ENCODE measurements at places on chromosomes 6 and 20.

DNA sequence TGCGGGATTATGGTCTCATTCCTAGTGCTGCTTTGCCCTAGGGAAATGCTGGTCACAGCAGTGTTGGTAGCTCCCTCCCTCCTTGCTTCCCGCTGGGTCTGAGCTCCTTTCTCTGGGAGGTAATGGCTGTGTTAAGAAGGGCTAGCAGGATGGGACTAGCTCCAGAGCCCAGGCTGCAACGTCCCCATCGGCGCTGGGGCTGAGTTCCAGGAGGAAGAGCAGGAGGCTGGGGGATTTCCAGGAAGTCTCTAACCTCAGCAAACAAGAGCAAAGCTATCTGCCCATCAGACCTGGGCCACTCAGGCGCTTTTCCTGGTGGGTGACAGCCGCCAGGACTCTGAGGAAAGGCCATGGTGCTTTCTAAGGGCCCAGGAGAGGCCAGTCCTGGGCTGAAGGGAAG lies 174.2 kb downstream of the DLL1 start:
- DNase-seq: no peak

DNA sequence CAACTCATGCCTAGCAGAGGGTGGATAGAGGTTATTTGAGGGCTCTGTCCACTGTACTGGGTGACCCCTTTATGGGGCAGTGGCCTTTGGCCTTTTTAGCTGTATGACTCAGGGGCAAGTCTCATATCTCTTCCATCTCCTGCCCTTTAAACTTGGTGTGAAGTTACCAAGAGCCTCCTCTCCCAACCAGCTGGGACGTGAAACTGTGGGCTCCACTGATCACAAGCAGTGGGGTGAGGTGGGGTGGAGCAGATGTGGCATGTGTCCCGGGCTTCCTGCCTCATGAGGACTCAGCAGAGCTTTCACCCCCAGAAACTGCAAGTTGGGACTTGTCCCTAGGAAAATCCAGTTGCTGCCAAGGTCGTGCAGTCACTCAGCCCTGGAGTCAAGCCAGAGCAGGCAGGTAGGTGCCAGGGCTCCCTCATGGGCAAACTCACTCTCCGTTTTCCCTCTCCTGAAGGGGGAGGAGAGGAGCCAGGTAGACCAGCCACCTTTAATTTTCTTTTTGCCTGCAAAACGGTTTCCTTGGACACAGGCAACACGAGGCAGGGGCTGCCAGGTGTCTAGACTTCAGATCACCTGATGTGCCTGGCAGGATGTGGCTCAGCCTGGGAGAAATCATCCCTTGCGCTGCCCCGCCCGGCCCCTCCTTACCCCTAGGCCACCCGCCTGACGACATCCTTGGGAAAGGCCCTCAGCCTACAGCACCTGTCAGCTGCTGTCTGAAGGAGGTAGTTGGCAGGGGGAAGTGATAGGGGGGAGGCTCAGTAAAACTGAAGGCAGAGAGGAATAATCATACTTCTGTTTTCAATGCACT lies 4.0 kb downstream of the CDKN1A start:
- no peak for DNase-seq

DNA sequence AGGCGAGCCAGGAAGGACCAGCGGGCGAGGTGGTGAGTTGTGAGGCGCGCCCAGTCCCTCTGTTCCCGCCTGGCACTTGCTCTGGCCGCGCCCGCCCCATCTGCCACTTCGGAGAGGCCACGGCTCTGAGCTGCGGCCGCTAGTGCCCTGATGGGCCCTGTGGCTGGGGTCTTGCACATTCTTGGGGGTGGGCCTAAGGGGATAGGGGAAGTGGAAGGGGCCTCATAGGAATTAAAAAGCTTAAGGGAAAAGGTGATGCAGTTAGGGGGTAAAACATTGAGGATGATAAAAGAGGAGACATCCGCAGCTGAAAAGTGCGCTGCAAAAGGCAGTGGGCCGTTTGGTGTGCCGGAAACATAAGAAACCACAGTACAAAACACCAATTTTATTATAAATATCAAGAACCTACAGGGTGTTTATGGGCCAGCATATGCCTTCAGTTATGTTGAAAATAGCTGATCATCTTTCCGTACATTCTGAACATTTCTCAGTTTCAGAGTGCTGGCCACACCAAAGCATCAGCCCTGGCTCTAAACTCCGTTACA lies 1.1 kb upstream of the PSMB8 start:
- DNase-seq: no peak

- no peak for DNase-seq
These were observed 1.0 kb upstream of the YTHDF1 start for GRCh38 chr20:63216849-63217471.

GRCh38 chr20:32971703-32972161 lies 32.5 kb downstream of the SUN5 start:
- DNase-seq: no peak

GRCh38 chr6:90537723-90538258 lies 49.1 kb downstream of the MAP3K7 start:
- peak; percentile 24 for DNase-seq

- no peak for DNase-seq
These were observed 52.4 kb downstream of the RRBP1 start for GRCh38 chr20:17629678-17630089.

DNA sequence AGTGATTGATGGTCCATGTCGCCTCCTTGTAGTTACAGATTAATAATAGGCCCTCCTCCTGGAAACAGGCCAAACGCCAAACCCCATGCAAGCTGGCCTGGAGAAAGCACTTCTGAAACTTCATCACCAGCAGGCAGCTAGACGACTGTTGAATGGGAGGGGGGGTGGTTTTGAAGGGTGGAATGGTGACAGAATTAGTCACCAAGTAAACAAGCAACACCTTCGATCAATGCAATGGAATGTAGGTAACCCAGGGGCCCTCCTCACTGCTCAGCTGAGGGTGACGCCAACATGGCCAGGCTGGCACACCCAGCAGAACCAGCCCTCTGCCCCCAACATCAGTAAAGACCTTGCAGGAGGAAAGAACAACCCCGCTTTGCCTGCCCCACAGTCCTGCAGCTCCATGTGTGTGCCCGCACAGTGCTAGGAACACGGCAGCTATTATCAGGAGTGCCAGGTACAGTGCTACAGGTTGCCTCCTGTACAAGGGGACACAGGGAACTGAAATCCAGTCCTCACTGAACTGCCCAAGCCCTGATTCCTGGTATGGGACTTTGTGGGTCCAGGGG lies 2.7 kb downstream of the BCAS1 start:
- DNase-seq: peak; percentile 59

DNA sequence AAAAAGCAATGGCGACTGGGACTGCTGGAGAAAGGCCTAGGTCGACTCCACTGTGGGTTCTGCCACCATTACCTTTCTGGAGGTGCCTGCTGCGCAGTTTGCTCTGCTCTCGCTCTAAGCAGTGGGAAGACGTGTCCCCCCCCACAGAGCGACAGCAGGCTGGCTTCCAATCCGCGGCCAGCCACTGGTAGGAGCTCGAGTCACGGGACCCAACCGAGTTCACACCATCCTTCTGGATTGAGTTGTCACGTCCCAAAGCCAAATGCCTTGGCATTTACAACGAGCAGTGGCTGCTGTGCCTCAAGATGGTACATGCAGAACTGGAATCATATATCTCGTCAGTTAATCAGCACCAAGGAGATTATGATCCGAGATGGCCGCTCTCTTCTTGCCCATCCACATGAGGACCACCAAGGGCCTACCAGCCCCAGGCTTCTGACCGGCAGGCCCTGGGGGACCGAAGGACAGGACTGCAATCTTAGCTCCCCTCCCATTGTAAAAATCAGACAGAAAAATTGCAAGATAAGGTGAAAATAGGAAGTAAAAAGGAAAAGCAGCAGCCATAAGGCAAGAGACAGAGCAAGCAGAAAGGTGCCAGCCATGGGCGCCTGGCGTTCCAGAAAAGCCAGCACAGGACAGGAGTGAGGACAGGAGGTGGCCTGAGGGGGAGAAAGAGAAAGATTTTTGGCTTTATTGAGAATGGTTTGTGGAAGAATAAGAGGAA lies 74.4 kb downstream of the TRAM2 start:
- no peak for DNase-seq

- peak; percentile 48 for DNase-seq
These were observed 23.5 kb upstream of the IBTK start for GRCh38 chr6:82270881-82271635.

GRCh38 chr6:165987483-165988301 lies 180.0 kb downstream of the TBXT start:
- DNase-seq: peak; percentile 91

DNA sequence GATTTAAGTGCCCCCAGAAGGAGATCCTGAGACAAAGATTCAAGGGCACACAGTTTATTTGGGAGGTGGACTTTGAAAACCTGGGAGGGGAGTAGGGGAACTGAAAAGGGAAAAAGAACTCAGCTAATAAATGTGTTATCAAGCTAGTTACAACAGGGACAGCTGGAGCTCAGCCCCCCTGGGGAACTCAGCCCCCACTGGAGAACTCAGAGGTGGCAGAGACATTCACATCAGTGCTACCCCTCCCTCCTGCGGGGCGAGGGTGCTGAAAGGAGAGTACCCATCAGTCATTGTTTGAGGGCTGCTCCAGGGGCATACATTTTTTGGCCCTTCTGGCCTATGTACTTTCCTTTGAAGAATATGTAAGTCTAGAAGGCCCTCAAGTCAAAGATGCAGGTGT lies 101.4 kb downstream of the LRFN2 start:
- DNase-seq: no peak

DNA sequence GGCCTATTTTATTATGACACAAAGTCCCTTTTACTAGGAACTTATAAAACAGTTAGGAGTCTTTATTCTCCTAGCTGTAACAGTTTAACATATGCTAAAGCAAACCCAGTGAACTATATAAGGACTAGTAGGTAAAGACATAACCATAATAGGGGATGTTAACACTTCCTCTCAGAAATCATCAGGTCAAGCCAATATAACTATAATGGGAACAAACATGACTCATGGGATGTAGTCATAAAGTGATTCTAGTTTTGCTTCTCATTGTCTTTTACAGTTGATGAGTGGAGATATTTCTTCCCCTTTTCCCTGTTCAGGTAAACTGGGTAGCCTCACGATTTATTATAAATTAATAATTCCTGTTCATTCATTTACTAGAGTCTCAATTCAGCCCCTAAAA lies 9.7 kb downstream of the PTCHD4 start:
- DNase-seq: no peak

GRCh38 chr6:116239256-116239655 lies 14.6 kb downstream of the TSPYL4 start:
- DNase-seq: no peak

DNA sequence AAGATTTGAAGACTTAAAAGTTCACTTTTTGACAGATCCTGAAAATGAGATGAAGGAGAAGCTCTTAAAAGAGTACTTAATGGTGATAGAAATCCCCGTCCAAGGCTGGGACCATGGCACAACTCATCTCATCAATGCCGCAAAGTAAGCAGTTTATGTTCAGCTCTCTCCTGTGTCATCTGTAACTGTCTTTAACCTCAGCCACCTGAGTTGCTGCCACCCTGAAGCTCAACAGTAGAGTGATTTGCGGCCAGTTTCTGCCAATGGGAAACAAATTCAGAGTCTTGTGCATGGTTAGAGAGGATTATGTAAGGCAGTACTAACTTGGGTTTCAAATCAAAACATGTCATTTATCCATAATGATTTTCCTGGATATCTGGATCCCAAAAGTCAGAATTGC lies 10.1 kb downstream of the TNFAIP3 start:
- DNase-seq: no peak

- no peak for DNase-seq
These were observed 20.0 kb downstream of the BRPF3 start for GRCh38 chr6:36216559-36216958.

- DNase-seq: no peak
These were observed 116.2 kb downstream of the RTN4IP1 start for GRCh38 chr6:106512968-106513574.

GRCh38 chr6:123000244-123000770 lies 4.3 kb downstream of the CLVS2 start:
- DNase-seq: no peak

- peak; percentile 89 for DNase-seq
These were observed 9.9 kb upstream of the BAK1 start for GRCh38 chr6:33589731-33590530.

- peak; percentile 71 for DNase-seq
These were observed 679 bp upstream of the RING1 start for GRCh38 chr6:33207552-33208090.

- DNase-seq: no peak
These were observed 30.9 kb downstream of the FRMD1 start for GRCh38 chr6:168047841-168048723.

DNA sequence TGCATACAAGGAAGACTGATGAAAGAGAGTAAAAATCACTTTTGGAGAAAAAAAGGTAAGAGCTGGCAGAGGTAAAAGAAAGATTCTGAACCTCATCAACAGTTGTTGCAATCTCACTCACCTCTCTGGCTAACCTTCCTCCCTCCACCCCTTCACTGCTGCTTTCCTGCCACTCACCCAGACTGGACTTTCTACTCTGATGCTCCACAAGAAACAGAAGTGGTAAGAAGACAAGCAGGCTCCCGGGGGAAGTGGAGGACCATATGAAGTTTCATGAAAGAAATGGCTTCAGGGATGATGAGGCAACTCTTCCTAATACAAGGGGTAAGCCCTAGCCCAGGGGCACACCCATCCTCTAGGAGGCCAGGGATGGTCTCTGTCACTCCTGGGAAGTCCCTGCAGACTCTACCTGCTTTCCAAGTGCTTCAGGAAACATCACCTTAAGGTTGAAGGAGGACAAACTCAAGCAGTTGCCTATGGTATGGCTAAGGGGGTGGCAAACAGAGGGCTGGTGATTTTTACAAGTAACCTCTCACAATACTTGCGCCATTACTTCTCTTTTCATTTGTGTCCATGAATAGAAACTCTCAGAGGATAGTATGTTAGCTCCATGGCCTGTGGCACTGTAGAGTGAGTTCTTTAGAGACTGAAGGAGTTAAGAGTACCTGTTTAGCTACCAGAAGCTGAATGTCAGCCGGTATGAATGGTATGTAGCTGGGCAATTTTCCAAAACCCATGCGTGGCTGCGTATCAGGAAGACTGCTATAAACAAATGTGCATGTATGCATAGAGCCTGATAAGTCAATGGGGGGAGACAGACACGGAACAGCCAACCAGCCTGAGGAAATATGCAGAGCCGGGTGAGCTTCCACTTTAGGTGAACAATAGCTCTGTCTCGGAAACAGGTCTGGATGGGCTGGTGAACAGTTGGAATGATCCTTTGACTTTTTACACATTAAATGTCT lies 112.0 kb downstream of the BACH2 start:
- no peak for DNase-seq

DNA sequence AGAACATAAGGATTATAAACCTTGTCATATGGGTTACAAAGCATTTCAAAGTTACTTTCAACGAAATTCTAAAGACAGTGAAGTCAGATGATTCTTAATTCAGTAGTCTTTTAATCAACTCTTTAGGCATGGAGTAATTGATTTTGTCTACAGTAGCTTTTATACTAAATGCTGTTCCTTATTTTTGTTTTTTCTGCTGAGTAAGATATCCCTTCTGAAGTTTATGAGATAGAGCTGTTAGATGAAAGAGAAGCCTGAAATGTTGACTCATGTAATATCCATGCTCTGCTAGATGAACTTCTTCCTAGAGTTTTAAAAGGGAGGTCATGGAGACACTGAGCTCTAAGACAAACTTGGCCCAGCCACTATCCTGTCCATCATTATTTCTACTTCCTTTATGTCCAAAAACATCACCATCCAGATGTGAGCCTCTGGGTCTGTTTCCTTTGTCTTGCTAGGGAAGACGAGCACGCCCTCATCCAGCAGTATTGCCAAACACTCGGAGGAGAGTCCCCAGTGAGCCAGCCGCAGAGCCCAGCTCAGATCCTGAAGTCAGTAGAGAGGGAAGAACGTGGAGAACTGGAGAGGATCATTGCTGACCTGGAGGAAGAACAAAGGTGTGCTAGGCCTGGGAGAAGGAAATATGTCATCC lies 550.3 kb downstream of the UTRN start:
- no peak for DNase-seq
